ENCODE measurements at places on chromosomes 5 and 9.

- DNase-seq: no peak
Measured at GRCh38 chr9:136592666-136593065, 46.8 kb upstream of the NOTCH1 start.

DNA sequence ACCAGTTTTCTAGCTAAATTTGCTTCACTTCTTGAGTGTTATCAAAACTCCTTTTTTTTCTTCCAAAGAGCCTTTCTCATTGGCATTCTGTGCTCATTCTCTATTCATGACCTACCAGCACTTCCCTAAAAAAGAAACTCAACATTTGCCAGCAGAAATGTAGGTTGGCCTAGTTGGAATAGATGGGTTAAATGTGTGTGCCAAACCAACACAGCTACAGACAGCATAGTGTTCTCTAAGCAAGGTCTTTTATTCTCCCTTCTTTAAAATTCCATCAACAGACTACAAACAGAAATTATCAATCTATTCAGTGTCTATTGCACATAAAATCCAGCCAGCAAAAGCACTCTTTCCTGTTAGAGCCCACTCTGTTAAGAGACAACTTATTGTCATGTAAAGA, 255.8 kb upstream of the PUM3 start:
- peak; percentile 31 for DNase-seq

DNA sequence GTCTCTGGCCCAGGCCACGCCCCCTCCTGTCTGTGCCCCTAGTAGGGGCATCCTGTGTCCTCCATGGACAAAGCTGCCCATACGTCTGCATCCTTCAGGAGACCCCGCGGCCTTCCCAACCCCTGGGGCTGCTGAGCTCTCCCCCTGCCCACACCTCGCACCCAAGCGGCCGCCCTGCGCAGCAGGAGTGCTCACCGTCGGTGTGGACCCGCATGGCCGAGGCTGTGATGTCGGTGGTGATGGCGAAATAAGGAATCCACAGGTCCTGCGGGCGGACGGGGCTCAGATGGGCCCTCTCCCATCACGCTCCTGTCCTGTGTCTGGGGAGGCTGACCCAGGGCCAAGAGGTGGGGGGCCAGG, 4.8 kb upstream of the NSMF start:
- DNase-seq: no peak

DNA sequence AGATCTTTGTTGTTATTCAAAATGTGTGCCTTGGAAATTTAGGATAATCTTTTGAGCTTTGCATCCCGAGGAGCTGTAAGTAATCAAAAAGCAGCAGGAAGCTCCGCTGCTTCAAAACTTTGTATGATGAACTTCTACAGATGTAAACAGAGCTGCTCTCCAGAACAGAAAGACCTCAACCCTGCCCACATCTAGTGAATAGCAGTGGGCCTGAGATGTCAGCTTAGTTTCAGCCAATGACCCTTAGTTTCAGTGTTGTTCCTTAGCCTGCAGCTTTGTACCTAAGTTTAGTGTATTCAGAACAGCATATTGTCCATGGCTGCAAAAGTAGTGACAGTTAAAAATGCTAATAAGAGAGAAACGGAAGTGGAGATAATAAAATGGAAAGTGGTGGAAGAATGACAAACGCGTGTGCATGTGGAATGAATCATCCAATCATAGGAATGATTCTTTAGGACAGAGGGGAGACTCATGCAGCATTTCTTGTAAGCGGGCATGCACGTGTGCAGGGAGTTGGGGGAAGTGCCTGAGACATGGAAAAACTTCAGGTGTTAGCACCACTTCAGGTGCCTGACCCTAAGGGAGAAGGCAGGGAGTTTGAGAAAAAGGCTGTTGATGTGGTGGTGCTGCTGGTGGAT, 24.9 kb downstream of the SNX24 start:
- no peak for DNase-seq

DNA sequence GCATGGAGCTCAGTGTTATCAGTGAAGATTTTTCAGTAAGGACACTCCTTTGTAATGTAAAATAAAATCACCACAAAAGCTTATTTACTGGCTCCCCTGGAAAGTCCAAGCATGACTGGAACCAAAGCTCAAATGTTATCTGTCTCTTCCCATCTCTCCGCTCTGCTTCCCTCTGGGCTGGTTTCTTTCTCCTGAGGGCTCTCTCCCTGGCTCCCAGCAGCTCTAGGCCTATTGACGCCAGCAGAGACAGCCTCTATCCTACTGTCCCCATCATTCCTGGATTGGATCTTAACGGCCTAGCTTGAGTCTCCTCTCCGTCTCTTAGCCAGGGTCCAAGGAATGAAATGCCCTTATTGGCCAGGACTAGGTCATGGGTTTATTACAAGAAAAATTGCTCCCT, 86.1 kb downstream of the TMEM167A start:
- DNase-seq: no peak

GRCh38 chr9:114139071-114139470, 16.3 kb upstream of the COL27A1 start:
- DNase-seq: no peak

- no peak for DNase-seq
Measured at GRCh38 chr5:39648085-39648847, 223.5 kb upstream of the DAB2 start.

GRCh38 chr5:33833237-33833575, 58.6 kb downstream of the ADAMTS12 start:
- no peak for DNase-seq

GRCh38 chr5:55039843-55040242, 15.8 kb downstream of the GZMK start:
- DNase-seq: no peak

DNA sequence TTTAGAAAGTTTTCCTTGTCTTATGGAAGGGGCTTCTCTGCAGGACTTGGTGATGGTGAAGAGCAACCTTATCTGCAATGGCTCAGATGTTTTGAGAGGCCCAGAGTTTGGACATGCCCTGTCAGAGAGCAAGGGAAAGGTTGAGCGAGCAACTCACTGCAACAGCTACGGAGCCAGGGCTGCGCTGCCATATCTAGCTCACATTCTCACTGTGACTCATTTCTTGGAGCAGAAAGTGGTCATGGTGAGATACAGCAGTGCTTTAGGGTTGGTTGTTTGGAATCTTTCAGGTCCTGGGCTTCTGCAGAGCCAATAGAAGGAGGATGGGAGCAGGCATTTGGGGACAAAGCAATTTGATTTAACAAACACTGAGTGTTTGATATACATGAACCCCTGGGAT, 12.3 kb downstream of the GLRA1 start:
- no peak for DNase-seq

- no peak for DNase-seq
Measured at GRCh38 chr5:33088176-33088575, 352.6 kb upstream of the TARS1 start.

DNA sequence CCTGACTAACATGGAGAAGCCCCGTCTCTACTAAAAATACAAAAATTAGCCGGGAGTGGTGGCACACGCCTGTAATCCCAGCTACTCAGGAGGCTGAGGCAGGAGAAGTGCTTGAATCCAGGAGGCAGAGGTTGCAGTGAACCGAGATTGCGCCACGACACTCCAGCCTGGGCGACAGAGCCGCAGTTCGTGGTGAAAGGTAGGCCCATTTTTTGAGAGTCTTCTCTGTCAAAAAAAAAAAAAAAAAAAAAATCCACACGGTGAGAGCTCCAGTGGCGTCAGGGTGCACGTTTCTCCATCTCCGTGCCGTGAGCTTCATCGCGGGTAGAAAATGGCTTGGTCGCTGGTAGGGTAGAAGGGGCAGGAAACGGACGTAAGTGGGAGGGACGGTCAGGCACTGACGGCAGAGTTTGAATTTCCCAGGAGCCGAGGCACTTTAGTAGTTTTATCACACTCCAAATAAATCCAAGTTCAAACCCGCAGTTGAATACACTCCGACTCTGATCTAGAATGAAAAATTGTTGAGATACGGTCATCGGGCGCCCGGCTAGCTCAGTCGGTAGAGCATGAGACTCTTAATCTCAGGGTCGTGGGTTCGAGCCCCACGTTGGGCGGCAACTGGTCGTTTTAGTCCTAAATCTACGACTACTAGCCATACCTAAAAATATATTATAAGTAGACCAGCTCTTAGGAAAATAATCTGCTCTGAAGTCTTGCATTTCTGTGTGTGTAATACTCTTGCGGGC, 2.4 kb upstream of the TRIM7 start:
- peak; percentile 68 for DNase-seq

- no peak for DNase-seq
Measured at GRCh38 chr5:175551266-175551665, 72.9 kb downstream of the SFXN1 start.

DNA sequence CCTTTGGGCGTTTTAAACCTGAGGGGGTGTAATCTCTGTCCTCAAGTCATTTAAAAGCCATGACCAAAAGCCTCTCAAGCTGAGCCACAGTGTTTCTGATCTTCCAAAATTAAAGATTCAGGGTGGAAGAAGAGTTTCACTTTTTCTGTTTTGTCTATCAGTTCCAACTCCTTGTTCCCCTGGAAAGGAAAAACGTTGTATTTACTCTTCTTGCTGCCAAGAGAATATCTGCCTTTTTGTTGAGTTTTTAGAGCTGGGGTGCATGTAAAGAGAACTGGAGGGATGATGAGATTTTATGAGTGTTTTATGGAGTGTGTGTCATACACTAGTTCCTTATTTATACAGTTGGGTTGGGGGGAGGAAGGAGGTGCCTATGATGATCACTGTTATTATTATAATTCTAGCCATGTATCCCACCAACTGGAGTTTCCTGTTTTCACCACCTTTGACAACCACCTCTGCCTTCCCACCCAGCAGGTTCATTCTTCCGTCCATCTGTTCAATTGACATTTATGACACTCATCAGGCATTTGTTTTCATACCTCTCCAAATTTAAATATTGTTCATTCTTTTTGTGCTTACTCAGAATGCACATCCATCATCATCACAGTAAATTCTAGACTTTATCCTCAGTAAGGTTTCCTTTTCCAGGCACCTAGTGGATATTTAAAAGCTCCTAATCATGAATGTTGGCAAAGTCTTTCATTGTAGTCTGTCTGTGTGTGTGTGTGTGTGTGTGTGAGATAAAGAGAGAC, 97.9 kb upstream of the MPDZ start:
- DNase-seq: no peak

DNA sequence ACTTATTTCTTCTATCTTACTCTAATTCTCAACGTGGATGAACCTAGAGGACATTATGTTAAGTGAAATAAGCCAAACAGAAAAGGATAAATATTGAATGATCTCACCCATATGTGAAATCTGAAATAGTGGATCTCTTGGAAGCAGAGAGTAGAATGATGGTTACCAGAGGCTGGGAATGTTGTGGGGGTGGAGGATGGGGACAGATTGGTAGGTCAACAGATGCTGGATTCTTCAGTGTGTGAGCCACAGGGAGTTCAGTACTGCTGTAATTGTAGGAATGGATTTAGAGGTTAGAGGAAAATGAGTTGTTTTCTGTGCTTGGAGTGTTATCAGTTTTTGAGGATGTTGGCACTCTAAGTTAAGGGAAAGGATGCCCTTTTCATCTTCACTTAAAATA, 190.6 kb downstream of the FBXL7 start:
- no peak for DNase-seq

GRCh38 chr5:21581508-21581907, 1271.6 kb downstream of the CDH12 start:
- no peak for DNase-seq

- DNase-seq: no peak
Measured at GRCh38 chr9:131642496-131643083, 97.3 kb downstream of the PRRT1B start.

DNA sequence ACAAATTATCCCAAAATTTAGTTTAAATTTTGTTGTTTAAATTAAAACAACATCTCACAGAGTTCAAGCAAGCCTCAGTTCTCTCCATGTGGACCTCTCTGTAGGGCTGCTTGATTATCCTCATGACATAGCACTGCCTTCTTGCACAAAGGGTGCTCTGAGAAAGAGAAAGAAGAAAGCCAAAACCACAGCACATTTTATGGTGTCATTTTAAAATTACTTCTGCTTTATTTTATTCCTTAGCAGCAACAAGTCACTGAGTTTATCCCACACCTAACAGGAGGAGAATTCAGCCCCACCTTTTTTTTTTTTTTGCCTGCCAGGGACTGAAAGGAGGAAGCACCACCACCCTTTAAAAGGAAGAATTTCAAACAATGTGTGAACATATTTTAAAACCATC, 12.8 kb upstream of the KCNV2 start:
- DNase-seq: no peak

DNA sequence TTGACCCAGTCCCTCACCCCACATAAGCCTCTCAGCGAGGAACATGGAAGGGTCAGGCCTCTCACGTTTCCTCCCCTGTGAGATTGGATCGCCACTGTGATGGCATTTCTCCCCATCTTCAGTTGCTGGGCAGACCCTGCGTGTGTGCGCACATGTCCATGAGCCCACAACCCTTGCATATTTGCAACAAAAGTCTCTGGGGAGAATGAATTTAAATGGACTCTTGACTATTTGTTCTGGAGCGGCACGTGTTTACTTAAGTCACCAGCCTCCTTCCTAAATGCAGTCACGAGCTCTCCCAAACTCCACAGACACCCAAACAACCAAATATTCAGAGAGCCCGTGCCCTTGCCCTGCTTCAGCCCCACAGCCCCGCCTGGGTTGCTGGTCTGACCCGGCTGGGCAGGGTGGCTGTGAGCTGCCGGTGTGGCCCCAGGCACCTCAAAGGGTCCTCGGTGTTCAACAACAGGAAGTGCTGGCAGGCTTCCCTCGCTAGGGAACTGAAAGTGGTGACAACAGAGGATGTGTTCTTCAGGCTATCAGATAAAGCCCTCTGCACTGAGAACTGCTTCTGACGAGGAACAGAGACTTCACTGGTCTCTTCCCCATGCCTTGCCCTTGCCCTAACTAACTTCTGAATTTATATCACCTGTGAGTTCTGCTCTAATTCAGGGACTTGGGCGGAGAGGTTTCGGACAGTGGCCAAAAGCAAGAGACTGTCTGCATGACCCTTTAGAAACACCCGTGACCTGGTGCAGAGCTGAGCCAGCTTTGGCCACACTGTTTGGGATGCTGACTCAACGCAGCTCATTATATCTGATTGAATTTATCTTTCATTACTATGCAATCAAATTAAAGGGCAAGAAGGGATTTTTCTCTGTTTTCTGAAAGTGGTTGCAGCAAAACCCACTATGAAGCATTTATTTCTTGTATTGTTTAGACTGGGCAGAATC, 19.2 kb upstream of the CD180 start:
- peak; percentile 61 for DNase-seq

GRCh38 chr5:67805666-67806348, 409.7 kb upstream of the PIK3R1 start:
- no peak for DNase-seq

DNA sequence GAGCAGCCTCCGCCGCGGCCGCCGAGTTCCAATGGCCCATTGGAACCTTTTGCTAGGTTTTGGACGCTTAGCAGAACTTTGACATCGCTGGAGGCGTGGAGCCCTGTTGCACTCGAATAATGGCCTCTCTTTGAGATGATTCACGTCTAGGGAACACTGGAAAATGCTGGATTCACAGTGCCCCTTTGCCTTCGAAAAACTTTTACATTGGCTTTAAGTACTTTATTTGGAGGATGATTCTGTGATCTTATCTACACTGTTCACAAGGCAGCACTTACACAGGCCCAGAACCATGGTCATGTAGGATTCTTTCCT, 536 bp upstream of the PPIC start:
- no peak for DNase-seq

- DNase-seq: no peak
Measured at GRCh38 chr9:21027295-21027694, 4.1 kb downstream of the HACD4 start.
